ENCODE measurements at places on chromosomes 7 and 10. TPM values are rescaled to one million over a fixed set of nuclear protein-coding genes. Genes with fewer than 3 reads are reported as not detected.

- DNase-seq = no peak
These were observed 102.1 kb downstream of the MPP7 start for GRCh38 chr10:28200775-28201174.

GRCh38 chr7:149707448-149707886 is 65.9 kb downstream of the ZNF467 start:
- DNase-seq = no peak

CALCR gene
- 0.24 TPM for total RNA-seq

AMPH gene
- total RNA-seq = 1.2 TPM

CFAP46 gene
- 9.0 TPM for total RNA-seq
